Thoracic aorta (tissue), 2 donors: ENCODE measurements at places on chromosomes 7 and 10. TPM values are rescaled to one million over a fixed set of nuclear protein-coding genes. Genes with fewer than 3 reads are reported as not detected.

ANKRD1 gene
- total RNA-seq = 2.8 TPM

SGCE gene
- total RNA-seq = 106 TPM

LIPA gene
- total RNA-seq = 44.2 TPM

DDC gene
- total RNA-seq = not detected

FAM25A gene
- not detected for total RNA-seq

RNF133 gene
- total RNA-seq = 0.68 TPM

HOXA6 gene
- not detected for total RNA-seq

NAT16 gene
- not detected for total RNA-seq

ZNF277 gene
- total RNA-seq = 41.5 TPM

LIPF gene
- not detected for total RNA-seq

DNA sequence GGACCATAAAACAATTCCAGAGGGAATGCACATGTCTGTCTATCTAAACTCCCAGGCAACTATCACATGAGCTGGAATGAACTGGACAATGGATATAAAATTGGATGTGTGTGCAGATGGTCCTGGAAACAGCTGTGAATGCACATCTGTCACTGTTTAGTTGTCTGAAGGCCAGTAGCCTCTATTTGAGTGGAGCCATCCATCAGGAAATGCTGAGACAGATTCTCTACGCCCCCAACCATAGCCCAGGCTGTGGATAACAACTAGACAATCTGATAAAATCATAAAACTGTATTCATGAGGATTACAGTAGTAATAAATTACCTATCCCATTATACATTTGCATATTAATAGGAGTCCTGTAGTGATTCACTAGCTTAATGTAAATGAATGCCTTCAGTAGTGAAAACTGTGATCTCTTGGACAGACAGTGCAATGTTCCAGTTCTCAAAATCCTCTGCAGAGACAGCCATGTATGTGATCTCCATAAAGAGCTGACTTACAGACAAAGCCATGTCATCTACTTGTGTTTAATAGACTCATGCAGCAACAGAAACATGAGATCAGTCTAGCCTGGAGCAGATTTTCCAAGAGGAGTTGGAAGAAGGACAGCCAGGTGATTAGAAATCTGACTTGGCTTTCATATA, 907.6 kb downstream of the KCNMA1 start:
- no peak overlapping the region for H3K4me3 ChIP-seq
- no peak for DNase-seq
- no peaks in the 10 kb centered on the region for H3K4me1 ChIP-seq
- no peaks in the 10 kb centered on the region for H3K27me3 ChIP-seq
- no peaks in the 10 kb centered on the region for H3K36me3 ChIP-seq

- peak overlapping the region; percentile 58 for H3K27ac ChIP-seq
- peaks cover 81% of the 10 kb centered on the region for H3K4me1 ChIP-seq
- H3K4me3 ChIP-seq = peak overlapping the region; percentile 47
- no peak for DNase-seq
- no peaks in the 10 kb centered on the region for H3K27me3 ChIP-seq
Observed at GRCh38 chr10:32937911-32938424, 20.1 kb downstream of the ITGB1 start.

DNA sequence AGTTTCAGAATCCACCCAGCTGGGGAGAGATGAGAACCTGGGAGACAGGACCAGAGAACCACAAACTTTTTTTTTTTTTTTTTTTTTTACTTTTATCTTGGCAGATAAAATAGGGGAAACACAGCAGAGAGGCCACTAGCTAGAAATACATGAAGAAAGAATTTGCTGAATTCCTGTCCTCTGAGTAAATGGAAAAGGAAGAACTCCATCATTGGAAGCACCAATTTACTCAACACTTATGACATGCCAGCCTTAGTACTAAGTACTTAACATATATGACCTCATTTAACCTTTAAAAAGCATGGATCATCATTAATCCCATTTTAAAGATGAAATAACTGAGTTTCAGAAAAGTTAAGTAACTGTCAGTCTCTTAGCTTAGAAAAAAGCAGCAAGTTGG, 343.0 kb upstream of the NPSR1 start:
- no peak for DNase-seq
- H3K27ac ChIP-seq = no peak overlapping the region
- no peaks in the 10 kb centered on the region for H3K36me3 ChIP-seq
- H3K4me3 ChIP-seq = no peak overlapping the region

DNA sequence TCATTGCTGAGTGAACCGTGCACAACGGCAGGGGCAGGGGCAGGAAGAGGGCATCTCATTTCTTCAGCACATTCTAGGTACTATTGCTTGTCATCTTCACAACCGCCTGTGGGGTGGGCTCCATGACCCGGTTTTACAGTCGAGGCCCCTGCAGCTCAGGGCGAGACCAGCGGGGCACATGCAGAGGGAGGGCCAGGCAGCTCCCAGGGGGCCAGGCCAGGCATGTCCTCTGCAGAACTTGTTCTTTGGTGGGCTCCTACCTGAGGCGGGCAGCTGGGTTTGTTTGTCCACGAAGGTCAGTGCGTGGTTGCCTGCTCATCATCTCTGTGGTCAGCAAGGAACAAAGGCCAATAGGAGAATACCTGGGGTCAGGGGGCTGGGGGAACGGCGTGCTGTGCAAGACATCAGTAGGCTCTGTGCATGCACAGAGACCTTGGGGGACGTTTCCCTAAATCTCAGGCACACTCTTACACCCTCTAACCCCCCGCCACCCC, 75.1 kb upstream of the LEP start:
- H3K4me1 ChIP-seq = peaks cover 8% of the 10 kb centered on the region
- H3K4me3 ChIP-seq = no peak overlapping the region
- H3K27me3 ChIP-seq = no peaks in the 10 kb centered on the region

- peaks cover 31% of the 10 kb centered on the region for H3K36me3 ChIP-seq
- H3K27me3 ChIP-seq = no peaks in the 10 kb centered on the region
- peak overlapping the region; percentile 95 for H3K4me3 ChIP-seq
- peak overlapping the region; percentile 71 for H3K27ac ChIP-seq
- peaks cover 22% of the 10 kb centered on the region for H3K4me1 ChIP-seq
Observed at GRCh38 chr7:149196705-149197171, 1.4 kb downstream of the ZNF282 start.

- H3K4me3 ChIP-seq = no peak overlapping the region
- H3K27me3 ChIP-seq = no peaks in the 10 kb centered on the region
Observed at GRCh38 chr7:102823390-102824119, 74.8 kb downstream of the FAM185A start.

GRCh38 chr7:12303062-12303461, 92.0 kb downstream of the TMEM106B start:
- no peaks in the 10 kb centered on the region for H3K36me3 ChIP-seq
- no peak overlapping the region for H3K4me3 ChIP-seq
- H3K27me3 ChIP-seq = no peaks in the 10 kb centered on the region
- H3K27ac ChIP-seq = no peak overlapping the region
- no peak for DNase-seq
- no peaks in the 10 kb centered on the region for H3K4me1 ChIP-seq

- no peaks in the 10 kb centered on the region for H3K27me3 ChIP-seq
- H3K4me3 ChIP-seq = no peak overlapping the region
- no peak overlapping the region for H3K27ac ChIP-seq
- no peak for DNase-seq
- H3K36me3 ChIP-seq = no peaks in the 10 kb centered on the region
Observed at GRCh38 chr7:116674508-116675173, 2.6 kb downstream of the MET start.

DNA sequence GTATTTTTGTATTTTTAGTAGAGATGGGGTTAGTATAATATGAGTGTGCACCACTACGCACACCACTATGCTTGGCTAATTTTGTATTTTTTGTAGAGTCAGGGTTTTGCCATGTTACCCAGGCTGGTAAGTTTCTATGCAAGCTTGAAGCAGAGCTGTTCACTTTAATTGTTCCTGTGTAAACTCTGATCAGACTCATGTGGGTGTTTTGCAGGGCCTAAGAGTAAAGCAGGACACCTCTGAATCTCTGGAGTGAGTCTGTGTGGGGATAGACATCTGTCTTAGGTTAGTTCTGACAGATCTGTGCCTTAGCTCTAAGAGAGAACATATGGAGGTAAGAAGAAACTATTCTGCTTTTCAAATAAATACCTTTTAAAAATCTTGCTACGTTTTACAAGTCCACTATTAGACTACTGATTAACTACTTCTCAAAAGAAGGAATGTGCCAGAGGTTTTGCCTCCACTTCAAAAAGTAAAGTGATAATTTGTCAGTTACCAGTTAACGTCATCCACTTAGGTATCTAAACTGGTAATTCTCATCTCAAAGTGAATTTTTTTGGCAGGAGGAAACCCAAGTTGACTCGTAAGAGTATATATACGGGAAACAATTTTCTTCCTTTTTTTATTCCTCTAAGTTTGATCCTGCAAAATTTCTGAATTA, 1.1 kb downstream of the COL17A1 start:
- H3K27ac ChIP-seq = no peak overlapping the region
- H3K4me1 ChIP-seq = no peaks in the 10 kb centered on the region
- no peaks in the 10 kb centered on the region for H3K27me3 ChIP-seq
- H3K36me3 ChIP-seq = no peaks in the 10 kb centered on the region
- DNase-seq = no peak
- no peak overlapping the region for H3K4me3 ChIP-seq

DNA sequence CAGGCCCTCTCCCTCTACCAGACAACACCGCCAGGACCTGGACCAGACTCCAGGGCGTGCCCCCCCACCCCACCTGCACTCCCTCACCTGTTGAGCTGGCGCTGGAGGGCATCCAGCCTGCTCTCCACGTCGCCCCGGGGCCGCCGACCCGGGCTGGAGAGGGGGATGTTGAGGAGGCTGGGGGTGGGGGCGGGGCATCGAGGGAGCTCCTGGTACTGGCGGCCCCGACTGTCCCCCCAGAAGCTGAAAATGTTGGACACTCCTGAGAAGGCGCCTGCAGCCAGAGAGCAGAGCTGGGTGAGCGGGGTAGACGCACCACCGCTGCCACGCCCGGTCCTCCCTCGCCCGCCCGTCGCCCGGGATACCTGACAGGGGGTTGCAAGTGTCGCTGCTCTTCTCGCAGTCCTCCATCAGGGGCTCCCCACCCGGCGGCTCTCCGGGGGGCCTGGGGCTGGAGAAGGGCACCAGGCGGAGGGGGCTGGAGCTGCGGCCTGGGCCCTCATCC, 30.8 kb downstream of the KCNH2 start:
- H3K27me3 ChIP-seq = no peaks in the 10 kb centered on the region
- H3K27ac ChIP-seq = no peak overlapping the region
- H3K36me3 ChIP-seq = no peaks in the 10 kb centered on the region
- no peaks in the 10 kb centered on the region for H3K4me1 ChIP-seq

- no peaks in the 10 kb centered on the region for H3K36me3 ChIP-seq
- H3K4me3 ChIP-seq = no peak overlapping the region
- H3K27ac ChIP-seq = no peak overlapping the region
- no peak for DNase-seq
Observed at GRCh38 chr10:70898687-70899086, 10.3 kb upstream of the PCBD1 start.

DNA sequence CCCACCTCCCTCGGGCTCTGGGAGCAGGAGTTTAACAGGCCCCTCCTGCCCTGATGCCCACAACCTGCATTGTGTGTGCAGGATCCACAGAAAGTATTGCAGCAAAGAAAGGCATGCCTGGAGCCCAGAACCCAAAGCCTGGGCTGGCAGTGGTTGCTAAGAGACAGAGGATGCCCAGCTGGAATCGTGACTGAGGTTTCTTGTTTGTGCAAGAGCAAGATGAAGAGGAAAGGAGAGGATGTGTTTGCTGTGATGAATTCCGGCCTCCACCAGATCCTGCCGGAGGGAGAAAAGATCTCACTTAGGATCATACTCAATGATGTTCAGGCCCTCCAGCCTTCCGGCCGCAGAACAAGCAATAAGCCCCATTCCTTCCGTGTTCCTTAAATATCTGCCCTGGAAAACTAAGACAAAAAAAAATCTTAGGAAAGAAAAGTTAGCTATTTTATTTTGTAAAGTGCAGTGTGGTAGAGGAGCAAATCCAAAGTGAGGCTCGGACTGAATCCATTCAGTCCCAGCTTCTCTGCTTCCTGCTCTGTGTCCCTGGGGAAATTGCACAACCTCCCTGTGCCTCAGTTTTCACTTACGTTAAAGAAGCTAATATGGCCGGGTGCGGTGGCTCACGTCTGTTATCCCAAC, 57.1 kb downstream of the SLIT1 start:
- DNase-seq = no peak
- H3K4me1 ChIP-seq = no peaks in the 10 kb centered on the region
- H3K27ac ChIP-seq = no peak overlapping the region
- no peaks in the 10 kb centered on the region for H3K27me3 ChIP-seq

DNA sequence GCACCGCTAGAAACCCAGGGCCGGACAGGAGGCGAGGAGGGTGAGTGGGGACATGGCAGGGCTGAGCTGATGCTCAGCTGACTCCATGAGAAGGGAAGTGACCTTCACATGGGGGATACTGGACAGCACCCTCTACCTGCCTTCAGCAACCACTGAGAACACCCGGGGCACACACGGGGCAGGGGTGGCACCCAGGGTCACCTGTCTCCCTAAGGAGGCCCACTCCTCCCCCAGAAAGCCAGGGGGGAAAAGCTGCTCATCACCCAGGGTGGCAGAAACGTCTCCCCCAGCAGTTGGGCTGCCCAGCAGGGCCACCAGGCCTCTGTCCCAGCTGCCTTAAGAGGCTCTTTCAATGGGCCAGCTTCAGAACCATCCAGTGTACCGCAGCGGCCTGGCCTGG, 159.7 kb downstream of the RNF216 start:
- H3K27me3 ChIP-seq = no peaks in the 10 kb centered on the region
- H3K36me3 ChIP-seq = peaks cover 50% of the 10 kb centered on the region
- peaks cover 13% of the 10 kb centered on the region for H3K4me1 ChIP-seq
- no peak overlapping the region for H3K4me3 ChIP-seq
- DNase-seq = no peak
- H3K27ac ChIP-seq = no peak overlapping the region

- H3K36me3 ChIP-seq = no peaks in the 10 kb centered on the region
- H3K4me3 ChIP-seq = peak overlapping the region; percentile 22
- peaks cover 30% of the 10 kb centered on the region for H3K4me1 ChIP-seq
- H3K27me3 ChIP-seq = no peaks in the 10 kb centered on the region
Observed at GRCh38 chr10:24451325-24451820, 242.4 kb downstream of the KIAA1217 start.

GRCh38 chr10:44971434-44971833, 7.2 kb downstream of the DEPP1 start:
- no peaks in the 10 kb centered on the region for H3K27me3 ChIP-seq
- H3K36me3 ChIP-seq = peaks cover 15% of the 10 kb centered on the region
- no peak overlapping the region for H3K4me3 ChIP-seq

GRCh38 chr10:94878649-94879048, 59.8 kb upstream of the CYP2C9 start:
- no peak for DNase-seq
- no peaks in the 10 kb centered on the region for H3K36me3 ChIP-seq
- H3K27ac ChIP-seq = no peak overlapping the region
- no peaks in the 10 kb centered on the region for H3K27me3 ChIP-seq
